Ammon's horn (tissue), 1 donor: ENCODE measurements at places on chromosomes 1 and 21.

- DNase-seq: no peak
These were observed 31.1 kb upstream of the IGSF5 start for GRCh38 chr21:39713905-39714304.

- DNase-seq: no peak
These were observed 23.9 kb upstream of the KCTD3 start for GRCh38 chr1:215543191-215543606.

GRCh38 chr1:157163273-157164127 lies 25.3 kb upstream of the ETV3 start:
- peak; percentile 73 for DNase-seq

- DNase-seq: no peak
These were observed 36.5 kb downstream of the TRIT1 start for GRCh38 chr1:39846796-39847195.

- DNase-seq: peak; percentile 61
These were observed 6.1 kb upstream of the IGSF8 start for GRCh38 chr1:160104486-160104885.

GRCh38 chr1:243628476-243628907 lies 221.6 kb downstream of the AKT3 start:
- DNase-seq: peak; percentile 3

GRCh38 chr1:69835955-69836354 lies 268.2 kb downstream of the LRRC7 start:
- no peak for DNase-seq

DNA sequence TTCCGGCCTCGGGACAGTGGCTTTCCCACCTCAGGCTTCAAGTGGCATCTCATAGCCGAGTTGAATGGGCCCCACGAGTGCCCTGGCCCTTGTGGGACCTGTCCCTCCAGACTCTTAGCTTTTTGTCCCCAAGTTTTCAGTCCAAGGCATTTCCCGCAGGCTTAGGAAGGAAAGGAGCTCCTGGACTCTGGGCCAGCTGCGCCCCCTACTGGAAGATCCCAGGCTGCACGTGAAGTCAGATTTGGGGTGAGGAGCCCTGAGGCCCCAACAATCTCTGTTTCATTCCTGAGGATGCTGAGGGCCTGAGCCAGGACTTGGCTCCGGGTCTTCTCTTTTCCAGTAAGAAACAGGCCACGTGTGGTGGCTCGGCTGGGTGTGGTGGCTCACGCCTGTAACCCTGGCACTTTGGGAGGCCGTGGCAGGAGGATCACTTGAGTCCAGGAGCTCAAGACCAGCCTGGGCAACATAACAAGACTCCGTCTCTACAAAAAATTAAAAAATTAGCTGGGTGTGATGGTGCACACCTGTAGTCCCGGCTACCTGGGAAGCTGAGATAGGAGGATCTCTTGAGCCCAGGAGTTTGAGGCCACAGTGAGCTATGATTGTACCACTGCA lies 67.4 kb downstream of the ARHGEF10L start:
- peak; percentile 79 for DNase-seq

GRCh38 chr1:7343882-7344281 lies 427.2 kb upstream of the VAMP3 start:
- no peak for DNase-seq

GRCh38 chr1:184499616-184500015 lies 112.8 kb downstream of the C1orf21 start:
- DNase-seq: no peak

DNA sequence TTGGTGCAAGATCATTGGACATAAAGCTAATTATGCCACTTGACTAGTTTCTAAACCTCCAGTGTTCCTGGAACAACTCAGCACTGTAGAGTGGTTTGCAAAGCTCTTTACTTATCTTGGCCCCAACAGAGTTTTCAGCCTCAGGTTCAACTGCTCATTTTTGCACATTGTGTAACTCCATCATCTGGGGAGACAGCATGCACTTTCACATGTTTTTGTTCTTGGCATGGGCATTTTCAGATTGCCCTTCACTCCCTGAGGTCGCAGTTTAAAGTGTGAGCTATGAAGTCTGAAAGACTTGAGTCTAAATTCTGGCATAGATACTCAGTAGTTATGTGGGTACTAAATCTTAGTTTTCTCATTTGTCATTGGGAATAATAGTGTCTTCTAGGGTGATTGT lies 5.1 kb downstream of the USP16 start:
- no peak for DNase-seq

- peak; percentile 64 for DNase-seq
These were observed 75.5 kb downstream of the CAMK2N1 start for GRCh38 chr1:20410503-20410902.

GRCh38 chr1:26126321-26127084 lies 14.9 kb downstream of the PDIK1L start:
- DNase-seq: no peak

DNA sequence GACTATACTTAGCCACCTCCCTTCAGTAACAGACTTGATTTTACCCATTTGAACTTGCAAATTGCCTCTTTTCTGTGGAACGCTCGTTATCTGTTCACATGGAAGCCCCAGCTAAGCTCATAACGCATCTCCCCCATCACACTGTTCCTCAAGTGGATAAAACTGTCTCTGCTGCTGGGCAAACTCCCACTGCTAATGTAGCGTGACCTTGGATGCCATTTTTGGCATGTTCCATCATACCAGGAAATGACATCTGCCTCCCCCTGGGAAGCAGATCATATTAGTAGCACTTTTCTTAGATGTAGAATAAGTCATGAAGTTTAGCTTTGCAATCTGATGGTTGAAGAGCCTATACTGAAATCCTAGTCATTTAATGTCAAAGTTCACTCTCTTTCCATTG lies 528.7 kb upstream of the PLXNA2 start:
- DNase-seq: no peak

DNA sequence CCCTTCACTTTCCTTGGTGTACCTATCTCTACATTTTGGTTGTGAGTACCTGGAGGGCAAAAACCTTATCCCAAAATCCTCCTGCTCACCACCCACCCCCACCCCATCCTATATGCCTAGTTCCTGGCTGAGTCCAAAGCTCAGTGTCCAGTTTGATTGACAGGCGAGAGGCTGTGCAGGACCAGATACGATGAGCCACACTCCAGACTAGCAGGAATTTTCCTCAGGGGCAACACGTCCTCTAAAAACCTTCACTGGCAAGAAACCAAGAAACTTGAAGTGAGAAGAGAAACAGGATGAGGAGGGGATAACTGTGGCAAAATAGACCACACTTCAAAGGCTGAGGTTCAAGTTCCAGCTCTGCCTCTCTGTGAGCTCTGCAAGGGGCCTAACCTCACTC lies 1.1 kb upstream of the SLAMF8 start:
- no peak for DNase-seq

- no peak for DNase-seq
These were observed 546 bp downstream of the HES3 start for GRCh38 chr1:6244401-6245049.

GRCh38 chr1:146020058-146021049 lies 1.2 kb downstream of the HJV start:
- DNase-seq: no peak

DNA sequence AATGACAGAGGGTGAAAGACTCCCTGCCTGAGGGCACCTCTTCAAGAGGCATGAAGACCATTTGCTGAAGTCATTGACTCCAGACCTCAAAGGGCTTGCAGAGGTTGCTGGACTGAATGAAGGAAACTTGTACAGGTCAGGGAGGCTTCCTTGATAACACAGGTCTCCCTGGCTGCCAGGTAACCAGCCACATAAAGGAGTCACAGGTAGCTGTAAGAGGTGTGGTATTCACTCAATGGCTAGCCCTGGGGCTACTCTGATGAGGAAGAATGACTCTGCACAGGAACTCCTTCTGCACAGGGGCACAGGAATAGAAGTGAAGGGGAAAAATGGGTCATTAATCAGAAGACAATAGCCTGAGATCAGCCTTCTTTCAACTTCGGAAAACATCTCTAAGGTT lies 187.5 kb downstream of the LMX1A start:
- DNase-seq: no peak

DNA sequence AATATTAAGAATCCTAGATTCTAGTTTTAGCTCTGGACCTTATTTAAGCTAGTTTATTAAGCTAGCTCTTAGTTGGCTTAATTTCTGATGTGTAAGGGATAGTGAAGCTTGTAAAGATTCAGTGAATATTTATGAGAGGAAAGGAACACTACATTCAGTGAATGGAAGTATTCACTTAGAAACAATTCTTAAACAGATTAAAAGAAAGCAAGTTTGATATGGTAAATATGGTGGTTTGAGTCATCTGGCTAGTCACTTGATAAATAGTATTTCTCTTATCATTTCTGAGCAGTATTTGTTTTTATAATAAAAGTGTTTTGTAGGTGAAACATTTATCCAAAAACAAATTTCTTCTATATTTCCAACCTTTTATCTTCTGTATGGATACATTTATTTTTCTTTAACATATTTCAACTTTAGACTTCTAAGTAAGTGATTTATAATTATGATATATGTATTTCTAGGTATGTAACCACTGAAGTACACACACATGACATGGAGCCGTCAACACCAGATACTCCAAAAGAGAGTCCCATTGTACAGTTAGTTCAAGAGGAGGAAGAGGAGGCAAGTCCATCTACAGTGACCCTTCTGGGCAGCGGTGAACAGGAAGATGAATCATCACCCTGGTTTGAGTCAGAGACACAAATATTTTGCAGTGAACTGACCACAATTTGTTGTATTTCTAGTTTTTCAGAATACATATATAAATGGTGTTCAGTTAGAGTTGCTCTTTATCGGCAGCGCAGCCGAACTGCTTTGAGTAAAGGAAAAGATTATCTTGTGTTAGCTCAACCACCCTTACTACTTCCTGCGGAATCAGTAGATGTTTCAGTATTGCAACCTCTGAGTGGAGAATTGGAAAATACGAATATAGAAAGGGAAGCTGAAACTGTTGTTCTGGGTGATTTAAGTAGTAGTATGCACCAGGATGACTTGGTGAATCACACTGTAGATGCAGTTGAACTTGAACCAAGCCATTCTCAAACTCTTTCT lies 55.6 kb downstream of the SUCO start:
- no peak for DNase-seq

- no peak for DNase-seq
These were observed 32.9 kb downstream of the NRIP1 start for GRCh38 chr21:15031790-15032357.

GRCh38 chr1:76583875-76584477 lies 283.3 kb upstream of the ST6GALNAC5 start:
- no peak for DNase-seq

- peak; percentile 63 for DNase-seq
These were observed 12.1 kb downstream of the IRF2BP2 start for GRCh38 chr1:234597894-234598293.

GRCh38 chr1:41108696-41109275 lies 87.3 kb upstream of the SLFNL1 start:
- no peak for DNase-seq

DNA sequence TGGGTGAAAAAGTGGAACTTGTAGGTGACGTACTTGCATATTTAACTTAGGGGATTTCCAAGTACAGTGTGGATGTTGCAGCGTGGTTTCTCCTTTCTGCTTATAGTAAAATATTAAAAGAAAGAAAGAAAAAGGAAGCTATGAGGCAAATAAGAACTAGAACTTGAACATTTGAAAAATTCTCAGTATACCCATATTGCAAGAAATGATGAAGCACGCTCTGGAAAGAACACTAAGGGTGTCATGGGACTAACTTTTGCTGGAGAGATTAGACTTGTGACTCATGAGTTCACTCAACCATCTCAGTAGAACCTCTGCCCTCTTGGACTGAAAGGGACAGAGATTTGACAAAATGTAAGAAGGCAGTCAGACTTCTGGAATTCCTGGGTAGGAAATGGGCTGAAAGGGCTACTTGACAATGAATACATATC lies 704.5 kb upstream of the ADGRL4 start:
- DNase-seq: no peak

GRCh38 chr21:33293811-33294216 lies 27.6 kb downstream of the IL10RB start:
- no peak for DNase-seq
